ENCODE measurements at places on chromosomes 3 and 15.
A peak's percentile ranks its signal among the peaks of the same experiment; 100 is the strongest.

DNA sequence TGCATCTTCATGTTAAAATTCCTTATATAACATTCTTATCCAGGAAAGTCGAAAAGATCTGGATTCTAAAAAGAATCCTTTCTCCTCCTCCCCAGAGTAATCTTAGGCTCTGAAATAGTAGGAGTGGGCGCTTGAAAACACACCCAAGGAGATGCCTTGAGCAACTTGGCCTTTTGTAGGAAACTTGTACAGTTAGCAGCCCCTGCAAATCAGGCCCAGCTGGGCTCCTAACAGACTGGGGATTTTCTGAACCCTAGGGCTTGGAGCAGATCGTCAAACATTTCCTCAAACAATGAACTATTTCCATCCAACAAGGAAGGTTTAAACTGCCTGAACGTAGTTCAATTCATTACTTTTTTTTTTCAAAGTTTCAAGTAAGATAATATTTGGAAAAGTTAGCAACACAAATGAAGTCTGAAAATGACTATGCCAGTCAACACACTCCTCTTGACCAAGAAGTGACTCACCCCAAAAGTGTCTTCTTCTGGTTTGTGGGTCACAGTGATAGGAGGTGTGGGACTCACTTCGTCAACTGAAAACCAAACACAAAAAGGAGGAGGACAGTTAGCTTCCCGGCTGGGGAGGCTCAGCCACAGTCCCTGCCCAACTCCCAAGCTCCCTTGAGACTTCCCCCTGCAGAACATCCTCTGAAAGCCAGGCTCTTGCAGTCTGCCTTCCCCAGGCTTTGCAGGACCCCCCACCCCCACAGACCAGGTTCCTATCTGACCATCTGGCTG is 129.7 kb downstream of the NTRK3 start:
- no peak for DNase-seq

- peak; percentile 58 for DNase-seq
These were observed 66.0 kb upstream of the CMSS1 start for GRCh38 chr3:99751649-99752048.

DNA sequence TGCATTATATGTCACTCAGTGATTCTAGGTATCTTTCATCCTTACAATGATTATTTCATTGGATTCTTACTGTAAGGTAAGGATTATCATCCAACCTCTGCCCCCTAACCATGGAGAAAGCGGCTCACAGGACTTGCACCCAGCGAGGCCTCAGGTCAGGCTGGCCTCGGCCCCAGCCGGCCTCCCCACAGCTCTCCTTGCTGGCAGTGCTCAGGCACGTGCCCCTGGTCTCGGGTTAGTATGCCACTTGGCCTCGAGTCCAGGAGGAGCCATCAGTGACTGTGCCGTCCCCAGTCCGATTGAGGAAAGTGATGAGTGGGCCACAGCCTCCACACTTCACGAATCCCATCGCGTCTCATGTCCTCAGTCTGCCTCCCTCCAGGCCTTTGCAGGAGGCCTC is 35.7 kb upstream of the GABRG3 start:
- DNase-seq: no peak

- no peak for DNase-seq
These were observed 178.7 kb downstream of the THRB start for GRCh38 chr3:24315971-24316370.

Measured in BJ (cell line).